ENCODE measurements at places on chromosomes 7 and 10.

- no peak for DNase-seq
Observed at GRCh38 chr7:6375348-6376101, 72.2 kb downstream of the DAGLB start.

DNA sequence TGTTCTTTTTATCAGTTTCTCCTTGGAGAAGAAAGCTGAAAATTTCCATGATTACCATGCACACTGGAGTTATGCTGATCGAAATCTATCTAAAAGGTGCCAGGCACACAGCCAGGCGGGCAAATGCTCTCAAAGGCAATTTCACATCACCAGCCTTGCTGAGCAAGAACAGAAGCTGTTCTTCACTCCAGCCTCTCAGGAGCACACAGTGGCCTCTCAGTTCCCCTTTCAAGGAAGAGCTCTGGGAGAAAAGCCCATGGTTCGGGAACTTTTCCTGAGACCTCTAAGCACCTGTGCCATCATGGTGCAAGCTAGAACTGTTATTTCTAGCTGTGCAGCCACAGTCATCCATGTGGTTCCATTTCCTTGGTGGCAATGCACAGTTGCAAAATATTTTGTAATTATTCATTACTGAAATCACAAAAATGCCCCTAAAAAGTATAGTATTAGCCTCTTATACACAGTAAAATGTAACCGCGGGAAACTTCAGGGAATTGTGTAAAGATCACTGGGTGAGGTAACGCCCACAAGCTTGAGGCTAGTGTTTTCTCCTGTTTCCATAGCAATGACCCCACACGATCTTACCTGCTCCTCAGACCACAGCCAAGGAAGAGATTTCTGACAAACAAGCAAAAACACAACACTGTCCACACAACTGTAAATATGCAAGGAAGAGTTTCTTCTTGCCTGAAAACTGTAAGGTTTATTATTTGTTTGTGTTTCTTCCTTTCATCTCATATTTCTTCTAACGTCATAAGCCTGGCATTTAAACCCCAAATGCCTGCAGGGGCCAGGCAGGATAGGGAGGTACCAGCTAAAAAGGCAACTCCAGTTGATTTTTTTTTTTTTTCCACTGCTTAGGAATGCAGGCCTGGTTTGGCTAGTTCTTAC, 121.2 kb downstream of the FAM107B start:
- no peak for DNase-seq

- no peak for DNase-seq
Observed at GRCh38 chr10:89296220-89296648, 5.6 kb upstream of the IFIT2 start.

- no peak for DNase-seq
Observed at GRCh38 chr10:45374350-45375052, 485 bp downstream of the ALOX5 start.

- DNase-seq, result no peak
Observed at GRCh38 chr10:118669020-118669791, 73.8 kb upstream of the PRLHR start.

Measured in T follicular helper cell (primary cell).